ENCODE measurements at places on chromosomes 11 and 22.

GRCh38 chr11:12111549-12112520 lies 1.4 kb downstream of the MICAL2 start:
- DNase-seq: no peak

DNA sequence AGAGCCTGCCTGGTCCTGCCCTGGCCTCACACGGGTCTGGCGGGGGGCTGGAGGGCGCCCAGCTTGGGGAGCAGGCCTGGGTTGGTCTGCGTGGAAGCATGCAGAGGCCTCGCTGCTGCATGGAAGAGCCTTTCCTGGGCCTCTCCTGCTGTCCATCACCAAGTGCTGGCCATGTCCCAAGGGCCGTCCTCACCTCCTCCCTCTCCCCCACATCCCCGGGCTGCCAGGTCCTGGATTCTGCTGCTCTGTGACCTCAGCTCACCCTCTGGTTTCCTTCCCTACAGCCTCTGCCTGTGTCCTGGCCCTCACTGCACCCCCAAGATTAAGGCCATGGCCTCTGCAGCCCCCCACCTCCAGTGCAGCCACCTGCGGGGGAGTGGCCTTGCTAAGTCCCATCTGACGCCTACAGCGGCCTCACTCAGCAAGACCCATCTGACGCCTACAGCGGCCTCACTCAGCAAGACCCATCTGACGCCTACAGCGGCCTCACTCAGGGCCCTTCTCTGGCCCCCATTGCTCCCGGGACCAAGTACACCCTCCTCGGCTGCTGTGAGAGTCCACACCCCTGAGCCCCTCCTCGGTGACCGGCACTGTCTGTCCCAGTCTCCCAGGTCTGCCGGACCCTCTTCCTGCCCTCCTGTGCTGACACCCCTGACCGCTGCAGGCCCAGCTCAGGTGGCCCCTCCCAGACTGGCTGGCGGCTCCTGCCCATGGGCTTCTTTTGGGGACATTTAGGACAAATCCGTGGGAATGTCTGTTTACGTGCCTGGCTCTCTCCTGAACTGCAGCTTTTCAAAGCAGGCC lies 119.5 kb upstream of the B3GAT1 start:
- no peak for DNase-seq

- DNase-seq: no peak
Observed at GRCh38 chr11:43942662-43943371, 380 bp downstream of the C11orf96 start.

GRCh38 chr11:128298271-128298670 lies 289.1 kb downstream of the ETS1 start:
- DNase-seq: no peak

GRCh38 chr11:45654231-45655011 lies 11.0 kb downstream of the CHST1 start:
- no peak for DNase-seq

- no peak for DNase-seq
Observed at GRCh38 chr11:33532720-33533385, 167.8 kb downstream of the C11orf91 start.

DNA sequence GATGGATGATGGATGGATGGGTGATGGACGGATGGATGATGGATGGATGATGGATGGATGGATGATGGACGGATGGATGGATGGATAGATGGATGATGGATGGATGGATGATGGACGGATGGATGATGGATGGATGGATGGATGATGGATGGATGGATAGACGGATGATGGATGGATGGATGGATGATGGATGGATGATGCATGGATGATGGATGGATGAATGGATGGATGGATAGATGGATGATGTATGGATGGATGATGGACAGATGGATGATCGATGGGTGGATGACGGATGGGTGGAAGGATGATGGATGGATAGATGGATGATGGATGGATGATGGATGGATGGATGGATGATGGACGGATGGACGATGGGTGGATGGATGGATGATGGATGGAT lies 21.1 kb downstream of the KCTD17 start:
- DNase-seq: no peak

DNA sequence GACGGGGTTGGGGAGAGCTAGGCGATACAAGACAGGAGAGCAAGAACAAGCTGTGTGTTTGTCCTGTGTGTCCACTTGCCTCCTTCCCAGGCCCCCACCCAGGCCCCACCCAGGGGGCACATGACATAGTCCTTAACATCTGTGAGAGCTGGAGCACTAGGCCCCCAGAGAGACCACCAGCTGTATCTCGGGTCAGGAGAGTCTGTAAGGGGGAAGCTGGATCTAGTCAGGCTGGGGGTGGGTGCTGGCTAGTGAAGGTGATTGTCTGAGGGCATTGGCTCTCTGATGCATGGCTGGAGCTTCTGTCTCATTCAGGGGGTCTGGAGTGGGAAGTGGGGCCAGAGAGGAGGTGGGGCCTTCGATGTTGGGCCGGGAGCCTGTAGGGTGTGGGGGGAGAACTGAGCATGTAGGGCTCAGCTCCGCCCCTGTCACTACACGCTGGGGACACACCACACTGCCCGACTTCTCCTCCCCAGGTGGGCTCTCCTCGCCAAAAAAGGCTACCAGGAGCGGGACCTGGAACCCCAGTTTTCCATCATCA lies 571 bp downstream of the P2RX6 start:
- DNase-seq: no peak
